ENCODE measurements at places on chromosomes 7 and 10. TPM values are rescaled to one million over a fixed set of nuclear protein-coding genes. Genes with fewer than 3 reads are reported as not detected.

The BMS1 gene
- polyA plus RNA-seq = 19.4 TPM

The MACC1 gene
- 8.9 TPM for polyA plus RNA-seq

The NUTM2A gene
- 3.5 TPM for polyA plus RNA-seq

The SFTPA1 gene
- 18.1 TPM for polyA plus RNA-seq

The PIP gene
- polyA plus RNA-seq = not detected

The LIPK gene
- polyA plus RNA-seq = not detected

DNA sequence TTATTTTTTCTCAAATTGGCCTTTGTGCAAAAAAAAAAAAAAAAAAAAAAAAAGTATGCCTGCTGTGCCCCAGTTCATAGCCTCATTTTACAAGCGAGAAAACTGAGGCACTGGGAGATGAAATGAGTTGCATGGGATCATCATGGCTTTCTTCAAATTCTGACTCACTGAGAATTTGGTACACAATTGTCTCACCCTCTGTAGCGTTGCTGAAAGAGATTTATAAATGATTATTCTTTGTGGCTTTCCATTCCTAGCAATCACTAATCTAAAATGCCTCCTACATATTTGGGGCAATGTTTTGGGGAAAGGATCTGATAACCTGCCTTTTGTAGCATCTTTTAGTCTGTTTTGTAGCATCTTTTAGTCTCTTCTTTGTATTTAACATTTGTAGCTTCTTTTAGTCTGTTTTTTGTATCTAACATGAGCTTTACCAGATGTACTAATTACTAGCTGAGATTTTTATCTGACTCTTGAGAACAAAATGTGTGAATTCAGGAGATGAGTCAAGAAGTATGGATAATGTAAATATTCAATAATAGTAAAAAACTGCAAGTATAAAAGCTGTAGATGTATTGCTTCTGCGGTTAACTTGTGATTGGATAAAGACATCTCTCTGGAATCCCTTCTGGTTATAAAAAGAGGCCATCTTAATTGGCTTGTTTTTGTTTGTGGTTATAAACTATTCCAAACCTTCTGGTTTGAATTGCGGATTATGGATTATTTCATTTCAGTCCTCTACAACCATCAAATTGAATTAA is 161.4 kb downstream of the ARID5B start:
- DNase-seq = no peak

DNA sequence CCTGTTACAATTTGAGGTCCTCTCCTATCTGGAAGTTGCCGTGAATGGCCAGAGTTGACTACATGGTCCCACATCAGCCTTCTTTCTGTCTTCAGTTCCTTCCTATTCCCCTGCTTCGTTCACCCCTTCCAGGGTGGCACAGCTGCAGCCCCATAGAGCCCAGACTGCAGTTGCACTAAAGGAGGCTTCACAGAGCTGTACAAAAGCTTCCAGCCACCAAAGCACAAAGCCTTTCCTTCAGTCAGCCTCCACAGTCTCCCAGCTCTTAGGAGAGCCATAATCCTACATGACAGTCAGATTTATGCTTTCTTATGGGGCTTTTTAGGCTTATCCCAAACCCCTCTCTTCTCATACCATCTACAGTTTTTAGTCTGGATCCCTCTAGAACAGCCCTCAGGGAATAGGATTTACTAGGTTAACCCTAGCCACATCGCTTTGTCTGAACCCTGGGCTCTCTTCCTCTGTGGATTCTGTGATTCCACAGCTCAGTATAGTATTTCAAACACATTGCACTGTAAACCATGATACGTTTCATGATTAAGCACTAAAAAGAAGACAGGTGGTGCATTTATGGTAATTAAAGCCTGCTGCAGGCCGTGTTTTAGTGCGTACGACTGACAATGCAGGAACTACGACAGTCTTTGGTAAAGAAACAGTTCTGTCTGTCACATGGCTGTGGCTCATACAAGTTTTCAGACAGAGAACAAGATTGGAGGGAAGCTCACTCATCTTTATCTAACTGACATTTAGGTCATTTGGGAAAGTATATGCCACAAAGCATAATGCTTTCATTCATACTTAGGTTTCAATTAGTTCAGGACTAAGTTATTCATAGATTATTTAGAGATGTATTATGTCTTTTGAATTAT is 208.3 kb upstream of the KMT2E start:
- DNase-seq = no peak

DNA sequence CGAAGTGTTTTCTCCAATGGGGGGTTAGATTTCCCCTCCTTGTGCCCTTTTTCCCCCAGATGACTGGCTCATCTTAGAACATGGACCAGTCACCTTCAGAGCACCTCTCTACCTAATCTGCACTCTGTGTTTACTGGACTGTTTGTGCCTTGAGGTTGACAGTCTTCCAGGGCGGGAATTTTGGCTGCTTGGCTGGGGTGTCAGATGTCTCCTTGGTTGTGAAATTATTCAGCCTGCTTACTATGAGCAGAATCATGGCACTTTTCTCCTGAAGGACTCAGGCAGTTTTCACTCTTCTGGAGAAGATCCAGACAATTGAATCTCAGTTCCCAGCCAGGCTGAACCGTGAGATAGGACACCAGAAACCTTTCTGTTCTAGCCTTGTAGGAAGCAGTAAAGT is 60.3 kb upstream of the NFKB2 start:
- no peak for DNase-seq

GRCh38 chr7:50815138-50815537 is 32.4 kb upstream of the GRB10 start:
- no peak for DNase-seq

DNA sequence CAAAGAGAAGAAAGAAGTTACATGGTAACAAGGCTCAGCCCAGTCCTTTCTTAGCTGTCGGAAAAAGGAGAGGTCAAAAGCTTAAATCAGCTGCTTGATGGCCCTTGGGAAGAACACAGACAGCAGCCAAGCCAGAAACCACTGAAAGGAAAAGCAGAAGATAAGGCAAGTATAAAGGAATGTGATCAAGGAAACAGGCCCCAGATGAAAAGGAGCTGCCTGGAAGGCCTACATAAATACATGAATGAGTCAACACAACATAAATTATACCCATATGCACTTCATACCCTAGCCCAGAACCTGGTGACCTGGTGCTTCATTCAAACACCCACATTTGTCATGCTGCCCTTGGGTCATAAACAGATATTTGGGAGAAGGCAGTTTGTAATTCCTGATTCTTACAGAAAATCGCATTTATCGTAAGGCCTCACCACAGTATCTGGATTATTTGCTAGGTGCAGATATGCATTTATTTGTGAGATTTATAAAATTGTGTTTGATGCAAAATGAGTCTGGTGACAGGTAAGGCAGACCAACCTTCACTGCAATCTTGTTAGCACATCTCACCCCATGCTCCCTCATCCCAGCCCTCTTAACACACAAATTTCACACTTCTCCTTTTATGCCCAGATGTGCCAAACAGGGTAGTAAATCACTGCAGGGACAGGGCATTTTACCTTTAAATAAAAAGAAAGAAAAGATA is 94.9 kb upstream of the KCNIP2 start:
- DNase-seq = no peak

- no peak for DNase-seq
Observed at GRCh38 chr10:5814110-5815107, 1.2 kb upstream of the GDI2 start.

GRCh38 chr7:1100386-1100785 is 12.5 kb downstream of the GPER1 start:
- DNase-seq = no peak

DNA sequence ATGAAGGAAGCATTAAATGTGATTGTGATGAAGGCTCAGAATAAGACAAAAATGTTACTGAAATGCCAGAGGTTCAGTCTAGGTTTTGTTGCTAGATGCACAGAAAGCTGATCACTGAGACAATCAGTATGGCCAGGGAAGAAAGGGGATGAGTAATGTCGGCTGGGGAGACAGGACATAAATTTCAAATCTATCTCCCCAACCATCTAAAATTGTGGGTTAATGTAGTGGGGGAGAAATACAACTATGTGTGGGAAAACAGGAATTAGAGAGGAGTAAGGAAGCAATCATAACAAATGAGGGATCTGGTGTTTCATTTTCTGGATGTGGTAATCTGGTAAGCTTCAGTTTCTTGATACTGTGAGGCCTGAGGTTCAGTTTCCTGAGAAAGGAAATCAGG is 1111.0 kb downstream of the XPNPEP1 start:
- no peak for DNase-seq

DNA sequence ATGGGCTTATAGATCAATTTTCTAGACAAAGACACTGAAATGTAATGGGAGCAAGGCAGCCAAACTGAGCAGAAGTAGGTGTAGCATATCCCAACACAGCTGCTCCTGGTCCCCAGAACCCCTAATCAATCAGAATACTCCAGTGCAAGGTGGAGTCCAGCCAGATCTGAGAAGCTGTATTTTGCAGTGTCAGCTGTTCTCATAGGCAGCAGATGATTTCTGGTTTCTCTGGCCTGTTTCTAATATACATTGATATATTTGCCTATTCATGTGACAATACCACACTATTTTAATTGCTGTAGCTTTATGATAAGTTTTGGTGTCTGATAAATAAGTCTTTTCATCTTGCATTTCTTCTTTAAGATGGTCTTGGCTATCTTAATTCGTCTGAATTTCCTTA is 117.4 kb upstream of the STARD3NL start:
- no peak for DNase-seq

DNA sequence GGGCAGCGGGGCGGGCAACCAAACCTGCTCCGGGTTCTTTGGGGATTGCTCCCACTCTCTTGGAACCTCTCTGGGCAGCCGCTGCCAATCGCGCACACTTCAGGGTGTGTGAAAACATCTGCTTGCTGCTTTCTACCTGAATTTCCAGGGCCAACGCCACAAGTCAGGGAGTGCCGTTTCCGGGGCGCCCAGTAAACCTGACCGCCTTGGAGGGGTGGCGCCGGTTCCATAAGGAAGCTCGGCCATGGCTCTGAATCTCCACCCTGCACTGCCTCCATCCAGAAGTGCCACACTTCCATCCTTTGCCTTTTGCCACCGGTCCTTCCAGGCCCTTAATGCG is 679 bp upstream of the AFAP1L2 start:
- DNase-seq = no peak

GRCh38 chr10:133173860-133174640 is 14.0 kb downstream of the KNDC1 start:
- DNase-seq = no peak

DNA sequence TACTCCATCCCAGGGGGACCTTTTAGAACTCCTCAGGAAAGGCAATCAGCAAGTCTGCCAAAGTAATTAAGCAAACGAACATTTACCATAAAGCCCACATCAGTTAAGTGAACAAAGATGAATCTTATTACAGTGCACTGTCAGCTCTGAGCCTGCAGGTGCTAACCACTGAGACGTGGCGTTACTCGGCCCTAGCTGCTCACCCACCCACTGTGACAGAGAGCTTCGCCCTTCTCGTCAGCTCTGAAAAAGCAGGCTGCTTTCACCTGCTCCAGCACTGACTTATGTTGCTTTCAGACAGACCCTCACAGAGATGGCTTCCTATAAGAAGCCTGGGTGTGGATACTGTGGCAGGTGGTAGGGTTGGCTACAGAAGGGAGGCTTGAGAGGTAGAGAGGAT is 57.7 kb upstream of the KCNIP2 start:
- DNase-seq = no peak

GRCh38 chr10:124911124-124912067 is 30.5 kb upstream of the ZRANB1 start:
- no peak for DNase-seq

DNA sequence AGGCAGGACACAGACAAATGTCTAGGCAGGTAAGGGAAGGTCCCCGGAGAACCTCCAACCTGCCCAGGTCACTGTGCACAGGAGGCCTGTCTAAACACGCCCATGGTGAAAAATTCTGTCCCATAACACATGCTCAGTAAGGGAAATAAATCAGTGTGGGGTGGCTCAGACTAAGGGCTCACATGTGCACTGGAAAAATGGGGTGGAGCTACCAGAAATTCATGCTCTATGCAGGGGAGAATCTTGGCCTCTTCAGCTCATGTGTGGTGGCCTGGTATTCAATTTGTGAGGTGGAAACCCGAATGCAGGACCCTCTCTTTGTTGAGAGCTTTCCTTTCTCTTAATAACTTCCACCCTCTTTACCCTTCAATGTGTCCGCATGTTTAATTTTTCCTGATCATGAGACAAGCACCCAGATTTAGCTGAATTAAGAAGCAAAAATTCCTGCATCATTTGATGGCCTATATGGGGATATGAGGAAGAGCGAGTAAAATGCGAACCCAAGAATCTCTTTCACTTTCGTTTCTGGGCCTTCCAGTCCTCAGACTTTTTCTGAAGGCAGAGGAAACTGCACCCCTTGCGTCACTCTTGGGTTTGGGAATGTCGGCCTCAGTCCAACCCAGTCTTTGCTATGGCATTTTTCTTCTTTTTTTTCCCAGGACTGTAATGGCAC is 163.2 kb downstream of the DGKB start:
- no peak for DNase-seq

GRCh38 chr7:155775691-155776090 is 36.6 kb downstream of the SHH start:
- no peak for DNase-seq

- no peak for DNase-seq
Observed at GRCh38 chr7:157819455-157819807, 482.6 kb downstream of the DNAJB6 start.

GRCh38 chr10:93071674-93072224 is 1.9 kb upstream of the CYP26A1 start:
- no peak for DNase-seq

GRCh38 chr10:1486841-1487687 is 250.3 kb downstream of the ADARB2 start:
- DNase-seq = no peak

- DNase-seq = no peak
Observed at GRCh38 chr10:69972981-69973397, 79.7 kb upstream of the MACROH2A2 start.

- no peak for DNase-seq
Observed at GRCh38 chr10:49257626-49258349, 41.2 kb upstream of the C10orf71 start.

DNA sequence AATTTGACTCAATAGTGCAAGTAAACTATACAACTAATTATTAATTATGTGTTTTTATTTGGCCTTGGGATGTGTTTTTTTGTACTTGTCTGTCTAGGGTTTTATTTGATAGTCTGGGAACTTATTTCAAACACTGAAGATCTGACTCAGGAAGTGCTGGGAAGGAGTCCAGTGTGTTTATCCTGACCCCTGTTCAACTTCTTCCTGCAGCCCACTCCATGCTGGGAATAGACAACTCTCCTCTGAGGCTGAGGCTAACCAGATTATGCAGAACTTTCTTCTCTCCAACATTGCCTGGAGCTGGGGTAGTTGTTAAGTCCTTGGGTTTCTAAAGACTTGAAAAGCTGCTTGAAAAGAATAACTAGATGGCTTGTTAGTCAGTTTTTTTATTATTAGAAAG is 6.9 kb downstream of the CISD1 start:
- no peak for DNase-seq

All from right lung (tissue), 10 donors.